Activated CD4-positive, alpha-beta T cell treated with anti-CD3 and anti-CD28 coated beads, Interleukin-2, amount 10 ng/mL, durations not matched to agents 7 days and 5 days (primary cell): ENCODE measurements at places on chromosomes 3 and 15. TPM values are rescaled to one million over a fixed set of nuclear protein-coding genes. Genes with fewer than 3 reads are reported as not detected.

GRCh38 chr15:73879426-73879825, 6.1 kb downstream of the TBC1D21 start:
- H3K4me3 ChIP-seq: no peak overlapping the region
- H3K27me3 ChIP-seq: peaks cover 13% of the 10 kb centered on the region
- no peak for DNase-seq
- peaks cover 3% of the 10 kb centered on the region for H3K4me1 ChIP-seq

The GABRR3 gene
- total RNA-seq: not detected

DNA sequence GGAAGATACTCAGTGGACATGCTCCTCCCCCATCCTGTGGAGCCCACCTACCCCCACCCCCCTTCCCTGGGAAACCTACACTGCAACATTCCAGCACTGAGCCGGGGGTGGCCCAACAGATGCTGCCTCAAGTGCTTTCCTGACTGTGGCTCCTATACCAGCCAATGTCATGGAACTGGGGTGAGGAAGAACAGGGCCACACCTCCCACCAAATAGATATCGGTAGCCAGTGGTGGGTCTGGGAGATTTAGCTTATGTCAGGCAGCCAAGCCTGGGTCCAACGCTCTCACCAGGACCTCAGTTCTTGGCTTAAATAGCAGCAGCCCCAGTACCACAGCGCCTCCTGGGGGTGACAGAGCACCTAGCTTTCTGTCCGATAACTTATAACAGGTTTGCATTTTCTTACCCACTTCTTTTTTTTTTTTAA, 30.3 kb downstream of the CDC25A start:
- no peaks in the 10 kb centered on the region for H3K27me3 ChIP-seq
- no peak overlapping the region for H3K27ac ChIP-seq
- no peak overlapping the region for H3K4me3 ChIP-seq
- H3K36me3 ChIP-seq: peaks cover 19% of the 10 kb centered on the region

GRCh38 chr15:55799291-55800212, 56.6 kb upstream of the PRTG start:
- no peaks in the 10 kb centered on the region for H3K36me3 ChIP-seq
- no peak for DNase-seq
- no peak overlapping the region for H3K27ac ChIP-seq
- peaks cover 12% of the 10 kb centered on the region for H3K27me3 ChIP-seq
- H3K4me1 ChIP-seq: peaks cover 3% of the 10 kb centered on the region

DNA sequence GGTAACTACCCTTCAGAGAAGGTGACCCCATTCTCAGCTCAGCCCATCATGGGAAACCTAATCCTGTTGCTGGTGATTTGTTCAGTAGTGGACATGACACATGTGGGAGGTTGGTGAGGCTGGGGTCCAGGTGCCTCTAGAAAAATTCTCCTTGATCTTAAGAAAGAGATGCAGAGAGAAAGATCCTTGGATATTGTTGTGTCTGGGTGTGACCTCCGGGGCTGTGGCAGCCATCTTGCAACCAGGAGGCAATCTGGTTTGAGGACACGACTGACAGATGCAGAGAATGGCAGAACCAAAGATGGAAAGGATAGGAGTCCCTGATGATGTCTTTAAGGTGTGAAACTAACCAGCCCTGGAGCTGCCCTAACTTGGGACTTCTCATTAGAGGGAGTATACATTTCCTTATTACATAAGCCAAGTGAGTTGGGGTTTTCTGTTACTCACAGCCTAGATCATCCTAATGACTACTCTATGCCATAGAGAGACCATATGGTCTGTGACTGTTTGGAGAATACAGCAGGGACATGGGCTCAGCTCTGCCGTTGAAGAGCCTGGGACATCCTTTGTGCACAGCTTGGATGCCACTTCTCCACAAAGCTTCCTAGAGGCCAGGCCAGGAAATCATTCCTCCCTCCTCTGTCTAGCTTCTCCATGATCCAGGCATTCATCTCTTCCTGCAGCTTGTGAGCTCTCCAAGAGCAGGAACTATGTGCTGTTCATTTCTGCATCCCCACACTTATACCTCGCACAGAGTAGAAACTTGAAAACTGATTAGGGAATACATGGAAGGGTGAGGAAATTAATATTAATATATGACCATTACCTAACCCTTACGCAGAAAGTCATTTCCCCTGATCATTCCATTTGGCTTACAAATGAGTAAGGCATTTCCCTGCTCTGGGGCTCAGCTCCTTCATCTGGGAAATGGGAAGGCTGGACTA, 45.9 kb downstream of the HRH1 start:
- H3K27me3 ChIP-seq: peaks cover 18% of the 10 kb centered on the region
- H3K27ac ChIP-seq: no peak overlapping the region
- no peak for DNase-seq
- H3K4me1 ChIP-seq: peaks cover 20% of the 10 kb centered on the region

GRCh38 chr3:188421836-188422540, 268.0 kb downstream of the LPP start:
- peaks cover 40% of the 10 kb centered on the region for H3K36me3 ChIP-seq
- H3K4me3 ChIP-seq: no peak overlapping the region
- H3K4me1 ChIP-seq: peaks cover 13% of the 10 kb centered on the region

GRCh38 chr3:128480717-128481437, 12.1 kb downstream of the GATA2 start:
- no peaks in the 10 kb centered on the region for H3K36me3 ChIP-seq
- H3K4me3 ChIP-seq: no peak overlapping the region
- peaks cover 50% of the 10 kb centered on the region for H3K27me3 ChIP-seq
- H3K27ac ChIP-seq: no peak overlapping the region

The CAPN7 gene
- total RNA-seq: 25.0 TPM

The NEIL1 gene
- total RNA-seq: 2.2 TPM

The PLSCR2 gene
- 0.35 TPM for total RNA-seq

- no peak overlapping the region for H3K4me3 ChIP-seq
- H3K27me3 ChIP-seq: no peaks in the 10 kb centered on the region
- DNase-seq: no peak
- peaks cover 24% of the 10 kb centered on the region for H3K36me3 ChIP-seq
Measured at GRCh38 chr15:81281456-81281735, 42.5 kb downstream of the STARD5 start.

DNA sequence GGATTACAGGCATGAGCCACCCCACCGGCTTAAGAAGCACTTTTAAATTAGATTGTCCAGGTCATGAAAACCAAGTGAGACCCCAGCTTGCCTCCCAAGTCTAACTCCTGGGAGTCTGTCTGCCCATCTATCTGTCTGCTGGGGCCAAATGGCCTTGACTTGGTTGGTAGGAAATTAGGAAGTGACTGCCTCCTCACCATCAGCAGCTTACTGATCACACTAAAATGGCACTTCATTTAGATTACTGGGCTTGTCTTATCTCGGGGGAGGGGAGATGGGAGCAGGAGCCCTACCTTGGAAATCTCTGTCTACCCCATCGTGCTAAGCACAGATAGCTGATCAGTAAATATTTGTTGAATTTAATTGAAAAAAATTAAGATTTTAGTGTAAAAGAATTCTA, 5.6 kb upstream of the LRRC2 start:
- H3K27ac ChIP-seq: no peak overlapping the region
- DNase-seq: no peak
- no peak overlapping the region for H3K4me3 ChIP-seq
- H3K4me1 ChIP-seq: peaks cover 1% of the 10 kb centered on the region
- no peaks in the 10 kb centered on the region for H3K36me3 ChIP-seq

- H3K27ac ChIP-seq: no peak overlapping the region
- H3K27me3 ChIP-seq: no peaks in the 10 kb centered on the region
- no peak for DNase-seq
Measured at GRCh38 chr3:157167371-157168042, 7.6 kb upstream of the CCNL1 start.

DNA sequence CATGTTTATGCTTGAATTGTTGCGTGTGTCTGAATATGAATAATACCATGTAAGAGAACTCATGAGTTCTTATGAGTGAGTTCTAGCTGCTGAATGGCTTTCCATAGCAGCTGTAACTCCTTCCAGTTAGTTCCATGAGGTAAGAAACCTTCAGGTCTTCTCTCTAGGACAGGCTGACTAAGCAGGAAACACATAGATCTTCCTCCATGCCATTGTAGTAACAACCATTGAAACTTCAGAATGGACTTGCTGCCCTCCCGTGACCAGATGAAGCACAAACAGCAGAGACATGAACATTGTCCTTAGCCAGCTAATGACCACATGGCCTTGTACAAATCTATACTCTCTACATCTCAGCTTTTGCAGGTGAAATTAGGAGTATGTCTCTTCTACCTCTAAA, 200.0 kb downstream of the ZNF385D start:
- no peaks in the 10 kb centered on the region for H3K4me1 ChIP-seq
- H3K27me3 ChIP-seq: no peaks in the 10 kb centered on the region
- H3K4me3 ChIP-seq: no peak overlapping the region
- no peak for DNase-seq

The PCSK6 gene
- total RNA-seq: 0.46 TPM

DNA sequence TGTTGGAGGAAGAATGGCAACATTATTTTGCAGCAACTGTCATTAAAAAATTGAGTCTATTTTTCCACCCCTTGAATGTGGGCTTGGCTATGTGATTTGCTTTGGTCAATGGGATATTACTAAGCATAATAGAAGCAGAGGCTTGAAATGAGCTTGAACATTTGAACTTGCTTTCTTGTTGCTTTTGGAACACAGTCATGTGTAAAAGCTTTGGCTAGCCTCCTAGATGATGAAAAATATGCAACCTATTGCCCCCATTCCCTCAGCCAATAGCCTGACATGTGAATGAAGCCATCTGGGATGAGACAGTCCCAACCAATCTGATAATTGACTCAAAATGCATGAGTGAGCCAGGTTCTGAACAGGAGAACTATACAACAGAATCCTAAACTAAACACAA, 78.4 kb downstream of the PLSCR2 start:
- H3K36me3 ChIP-seq: no peaks in the 10 kb centered on the region
- peaks cover 5% of the 10 kb centered on the region for H3K27me3 ChIP-seq

DNA sequence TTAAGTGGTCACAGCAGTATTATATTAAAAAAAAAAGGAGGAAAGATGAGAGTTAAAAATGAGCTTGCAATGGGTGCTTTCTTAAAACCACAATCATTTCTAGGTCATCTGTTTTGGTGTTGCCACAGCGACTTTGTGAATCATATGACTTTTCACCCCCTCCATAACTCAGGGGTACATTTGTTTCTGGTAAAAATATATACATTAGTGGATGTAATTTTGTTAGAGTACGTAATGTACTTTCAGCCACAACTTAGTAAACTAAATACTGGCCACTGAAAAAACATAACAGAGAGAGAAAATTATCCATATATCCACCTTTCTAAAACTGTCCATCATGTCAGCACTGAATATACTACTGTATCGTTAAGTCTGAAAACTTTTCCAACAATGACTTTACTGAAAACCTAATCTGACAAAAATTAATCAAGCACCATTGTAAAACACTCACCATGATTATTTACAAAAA, 3.4 kb downstream of the ANKRD28 start:
- no peaks in the 10 kb centered on the region for H3K27me3 ChIP-seq
- no peak overlapping the region for H3K27ac ChIP-seq
- no peak for DNase-seq
- peaks cover 66% of the 10 kb centered on the region for H3K4me1 ChIP-seq
- peaks cover 36% of the 10 kb centered on the region for H3K36me3 ChIP-seq

DNA sequence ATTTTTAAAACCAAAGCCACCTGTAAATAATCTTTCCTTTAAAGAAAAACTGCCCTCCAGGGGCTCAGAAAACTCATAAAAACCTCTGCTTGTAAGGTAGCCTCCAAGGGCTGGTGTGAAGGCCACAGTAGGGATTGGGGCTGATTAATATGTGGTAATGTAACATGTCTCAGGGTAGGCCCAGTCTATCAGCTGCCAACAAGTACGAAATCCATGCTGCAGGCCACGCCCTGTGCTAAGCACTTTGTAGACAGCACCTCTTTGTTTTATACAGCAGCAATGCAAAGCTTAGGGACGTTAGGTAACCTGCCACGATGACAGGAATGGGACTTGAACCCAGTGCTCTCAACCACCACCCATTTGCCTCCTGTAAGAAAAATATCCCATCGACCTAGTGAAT, 65.6 kb upstream of the PRICKLE2 start:
- H3K36me3 ChIP-seq: no peaks in the 10 kb centered on the region
- no peak for DNase-seq
- no peak overlapping the region for H3K27ac ChIP-seq
- peaks cover 2% of the 10 kb centered on the region for H3K27me3 ChIP-seq
- H3K4me3 ChIP-seq: no peak overlapping the region
- H3K4me1 ChIP-seq: no peaks in the 10 kb centered on the region

GRCh38 chr15:79265987-79266579, 16.4 kb upstream of the ANKRD34C start:
- H3K27ac ChIP-seq: no peak overlapping the region
- DNase-seq: no peak
- H3K4me3 ChIP-seq: no peak overlapping the region
- peaks cover 16% of the 10 kb centered on the region for H3K27me3 ChIP-seq
- H3K4me1 ChIP-seq: no peaks in the 10 kb centered on the region

The ITGA11 gene
- 1.0 TPM for total RNA-seq

The SH2D7 gene
- total RNA-seq: not detected

The WNT5A gene
- total RNA-seq: not detected

DNA sequence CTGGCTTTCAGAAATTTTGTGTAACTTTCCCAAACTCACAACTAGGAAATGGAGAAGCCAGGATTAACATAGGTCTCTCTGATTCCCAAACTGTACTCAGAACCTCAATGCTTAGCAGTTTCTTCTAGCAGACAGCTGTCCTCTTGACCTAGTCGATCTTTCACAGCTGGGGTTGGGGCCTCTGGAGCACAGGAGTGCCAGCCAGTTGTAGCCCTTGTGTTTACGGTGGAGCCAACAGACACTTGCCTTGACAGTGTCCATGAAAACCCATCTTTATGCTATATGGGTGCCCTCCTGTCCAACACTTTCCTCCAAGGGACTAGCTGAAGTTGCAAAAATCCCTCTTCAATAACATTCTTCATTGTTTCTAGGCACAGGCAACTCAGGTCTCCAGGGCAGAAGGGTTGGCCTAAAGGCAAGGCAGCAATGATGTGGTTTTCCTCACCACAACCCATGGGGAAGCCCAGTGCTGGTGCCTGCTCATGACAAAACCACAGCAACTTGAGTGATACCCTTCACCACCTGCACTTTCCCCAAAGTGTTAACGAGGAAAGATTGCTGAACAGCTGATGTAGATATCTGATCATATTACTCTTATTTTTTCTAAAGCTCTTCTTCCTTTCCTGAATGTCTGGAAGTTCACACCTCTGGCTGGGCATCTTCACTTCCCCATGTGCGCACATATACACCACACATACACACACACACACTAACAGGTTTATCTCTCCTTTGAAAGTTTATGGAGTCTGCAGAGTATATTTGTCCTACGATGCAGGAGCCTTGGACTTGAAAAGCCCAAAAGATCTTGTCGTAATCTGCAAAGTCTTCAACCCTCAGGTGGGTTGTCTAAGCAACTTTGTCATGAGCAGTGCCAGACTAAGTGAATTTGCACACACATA, 11.0 kb upstream of the KNG1 start:
- H3K4me1 ChIP-seq: peaks cover 9% of the 10 kb centered on the region
- no peak overlapping the region for H3K27ac ChIP-seq
- no peak overlapping the region for H3K4me3 ChIP-seq
- H3K36me3 ChIP-seq: no peaks in the 10 kb centered on the region
- peaks cover 42% of the 10 kb centered on the region for H3K27me3 ChIP-seq

DNA sequence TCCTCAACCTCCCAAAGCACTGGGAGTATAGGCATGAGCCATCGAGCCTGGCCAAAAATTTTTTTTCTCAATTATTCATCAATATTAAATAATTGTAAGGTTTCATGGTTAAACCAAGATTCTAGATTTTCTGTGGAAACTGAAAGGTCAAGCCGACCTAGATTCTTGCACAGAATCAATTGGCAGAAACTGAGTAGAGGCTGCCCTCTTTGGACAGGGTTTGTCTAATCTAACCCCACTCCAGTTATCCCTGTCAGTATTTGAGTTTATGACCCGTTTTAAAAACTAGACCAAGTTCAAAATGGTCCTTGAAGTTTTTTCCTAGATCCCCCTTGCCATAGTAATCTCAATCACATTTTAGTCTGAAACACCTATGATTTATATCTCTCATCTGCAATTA, 8.6 kb upstream of the ADAM10 start:
- no peaks in the 10 kb centered on the region for H3K36me3 ChIP-seq
- H3K4me1 ChIP-seq: no peaks in the 10 kb centered on the region
- no peak for DNase-seq
- H3K4me3 ChIP-seq: no peak overlapping the region
- H3K27ac ChIP-seq: no peak overlapping the region

The INSYN1 gene
- not detected for total RNA-seq
